ENCODE measurements at places on chromosomes 5 and 9. TPM values are rescaled to one million over a fixed set of nuclear protein-coding genes. Genes with fewer than 3 reads are reported as not detected.
A peak's percentile ranks its signal among the peaks of the same experiment; 100 is the strongest.

GRCh38 chr5:97297063-97297703 lies 114.1 kb upstream of the RIOK2 start:
- no peak for DNase-seq

The ISL1 gene
- not detected for total RNA-seq

DNA sequence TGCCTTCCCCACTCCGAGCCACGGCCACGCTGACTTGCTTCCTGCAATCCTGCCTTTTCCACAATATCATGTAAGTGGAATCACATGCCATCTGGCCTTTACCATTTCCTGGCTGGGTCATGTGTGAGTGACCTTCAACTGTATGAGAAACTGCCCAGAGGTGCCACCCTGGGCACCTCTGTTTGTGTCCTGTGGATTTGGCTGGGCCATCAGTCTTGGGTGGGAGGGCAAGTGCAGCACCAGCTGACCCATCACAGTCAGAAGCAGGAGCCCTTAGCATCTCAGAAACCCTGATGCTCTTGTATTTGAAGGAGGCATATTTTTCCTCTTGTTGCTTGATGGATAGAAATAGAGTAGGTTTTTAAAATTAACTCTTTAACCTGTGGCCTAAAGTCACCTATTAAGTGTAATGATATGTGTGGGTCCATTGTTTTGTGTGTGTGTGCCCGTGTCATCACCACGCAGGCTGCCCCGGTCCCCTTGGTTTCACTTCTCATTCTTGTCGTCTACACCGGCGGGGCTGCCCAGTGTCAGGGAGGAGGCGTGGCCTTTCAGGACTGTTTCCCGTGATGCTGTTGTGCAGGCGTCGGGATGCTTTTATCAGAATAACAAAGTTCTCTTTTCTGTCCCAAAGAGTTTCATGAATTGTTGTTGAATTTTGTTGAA lies 52.1 kb upstream of the CACNA1B start:
- DNase-seq, result no peak

The FBXL17 gene
- total RNA-seq, result 34.1 TPM

The BTNL9 gene
- 17.3 TPM for total RNA-seq

DNA sequence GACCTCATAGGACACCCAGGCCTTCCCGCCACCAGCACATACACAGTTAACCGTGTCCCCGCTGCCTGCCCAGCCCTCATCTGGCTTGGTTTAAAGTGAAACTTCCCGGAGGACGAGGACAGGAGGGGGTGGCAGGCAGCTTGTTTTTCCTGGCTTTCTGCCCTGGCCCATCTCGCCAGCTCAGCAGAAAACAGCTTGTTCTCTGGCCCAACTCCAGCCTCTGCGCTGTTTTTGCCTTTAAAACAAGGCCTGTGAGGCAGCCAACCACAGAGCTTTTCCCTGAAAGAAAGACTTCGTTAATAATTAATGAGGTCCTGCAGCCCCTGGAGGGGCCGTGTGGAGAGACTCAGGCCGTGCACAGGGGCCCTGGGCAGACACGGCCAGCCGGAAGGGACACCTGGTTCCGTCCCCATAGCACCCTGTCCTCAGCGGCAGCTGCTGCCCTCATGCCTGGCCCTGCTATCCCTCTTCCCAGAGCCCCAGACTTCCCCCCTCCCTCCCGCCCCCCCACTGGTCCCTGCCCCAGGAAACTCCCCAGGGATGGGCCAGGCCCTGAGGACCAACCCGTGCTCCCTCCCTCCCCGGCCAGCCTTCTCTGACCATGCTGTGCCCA lies 108.7 kb downstream of the RXRA start:
- peak; percentile 98 for DNase-seq

The CNTRL gene
- total RNA-seq, result 5.5 TPM

The SLC36A3 gene
- not detected for total RNA-seq

DNA sequence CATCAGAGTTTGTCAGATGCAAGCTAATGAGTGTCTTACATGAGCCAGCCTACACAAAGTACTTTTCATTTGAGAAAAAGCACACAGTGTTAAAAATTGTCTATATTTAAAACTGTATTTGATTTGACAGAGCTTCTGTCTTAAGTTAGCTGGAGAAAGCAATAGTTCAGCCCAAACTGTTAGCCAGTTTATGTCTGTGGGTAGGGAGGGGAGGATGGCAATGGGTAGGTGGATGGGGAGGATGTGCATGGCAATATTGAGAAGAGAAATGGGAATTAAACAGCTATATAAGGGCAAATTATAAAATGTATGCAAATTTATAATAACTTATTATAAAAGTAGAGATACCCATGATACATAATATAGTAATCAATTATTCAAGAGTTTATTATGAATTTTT lies 31.3 kb downstream of the CDH9 start:
- DNase-seq, result no peak

- DNase-seq, result no peak
Measured at GRCh38 chr5:60754495-60754894, 54.5 kb upstream of the DEPDC1B start.

DNA sequence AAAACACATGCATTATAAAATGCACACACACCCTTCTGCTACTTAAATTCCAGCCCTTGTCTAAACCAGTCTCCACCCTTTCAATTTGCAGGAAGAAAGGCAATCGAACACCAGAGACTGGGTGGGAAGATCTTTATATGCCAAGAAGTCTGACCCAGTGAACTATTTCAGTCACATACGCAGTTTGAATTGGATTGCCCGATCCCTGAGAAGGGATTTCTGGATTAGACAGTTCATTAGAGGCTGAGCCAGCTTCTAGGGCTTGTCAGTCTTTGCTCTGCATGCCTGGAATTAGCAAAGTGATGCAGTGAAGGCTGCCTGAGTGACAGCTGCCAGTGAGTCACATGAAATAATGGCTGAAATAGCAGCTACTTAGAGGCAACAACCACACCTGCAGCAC lies 159.9 kb downstream of the PPP2R2B start:
- DNase-seq, result no peak

DNA sequence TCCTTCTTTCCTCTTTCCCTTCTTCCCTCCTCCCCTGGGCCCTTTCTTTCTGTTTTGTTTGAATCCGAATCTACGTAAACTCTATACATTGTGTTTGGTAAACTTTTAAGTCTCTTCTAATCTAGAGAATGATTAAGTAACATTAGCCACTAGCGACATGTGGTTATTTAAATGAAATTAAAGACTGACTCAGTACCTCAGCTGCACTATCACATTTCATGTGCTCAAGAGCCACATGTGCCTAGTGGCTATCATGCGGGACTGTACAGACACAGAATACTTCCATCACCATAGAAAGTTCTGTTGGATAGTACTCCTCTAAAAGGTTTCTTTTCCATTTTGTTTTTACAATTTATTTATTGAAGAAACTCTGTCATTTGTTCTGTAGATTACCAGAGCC lies 29.0 kb downstream of the DCTN4 start:
- DNase-seq, result no peak

The HMCN2 gene
- 2.3 TPM for total RNA-seq

GRCh38 chr9:250039-250438 lies 35.4 kb downstream of the DOCK8 start:
- no peak for DNase-seq

DNA sequence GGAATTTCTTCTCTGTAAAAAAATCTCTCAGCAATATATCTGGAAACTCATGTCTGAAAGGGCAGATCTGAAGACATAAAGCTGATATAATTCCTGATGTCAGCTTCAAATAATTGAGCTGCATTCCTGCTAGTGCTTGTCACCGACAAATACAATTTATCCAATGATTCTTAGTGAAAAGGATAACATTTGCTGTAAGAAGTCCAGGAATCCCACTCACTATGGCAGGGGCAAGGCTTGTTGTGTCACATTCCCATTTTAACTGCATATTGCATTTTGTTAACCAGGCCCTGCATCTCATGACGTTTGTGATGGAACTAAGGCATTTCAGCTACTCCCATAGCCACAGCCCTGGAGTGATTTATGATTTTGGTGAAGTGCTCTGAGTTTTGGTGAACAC lies 160.1 kb upstream of the DAB2 start:
- no peak for DNase-seq

The ERBIN gene
- total RNA-seq, result 42.3 TPM
